ENCODE measurements at places on chromosomes 13 and 19. TPM values are rescaled to one million over a fixed set of nuclear protein-coding genes. Genes with fewer than 3 reads are reported as not detected.

The MBD3L2 gene
- total RNA-seq = not detected

The CRX gene
- not detected for total RNA-seq

The MAST1 gene
- 0.89 TPM for total RNA-seq

The FOXA3 gene
- under 0.01 TPM for total RNA-seq

The ACTMAP gene
- 3.9 TPM for total RNA-seq

The ZNF442 gene
- total RNA-seq = 1.0 TPM

The WDR88 gene
- not detected for total RNA-seq

The NPHS1 gene
- total RNA-seq = not detected

The PPP1R13L gene
- 2.7 TPM for total RNA-seq

The EFNB2 gene
- total RNA-seq = 28.4 TPM

The SUGP1 gene
- total RNA-seq = 37.9 TPM

The NKPD1 gene
- total RNA-seq = 0.15 TPM

The C13orf46 gene
- not detected for total RNA-seq

The C19orf67 gene
- not detected for total RNA-seq

The GEMIN7 gene
- total RNA-seq = 34.6 TPM

The ACP5 gene
- 0.17 TPM for total RNA-seq

The FOXO1 gene
- 3.5 TPM for total RNA-seq

The NALCN gene
- 1.2 TPM for total RNA-seq

The CLEC17A gene
- not detected for total RNA-seq

The GIPC3 gene
- total RNA-seq = 0.17 TPM

The PCDH8 gene
- not detected for total RNA-seq

The COL4A1 gene
- total RNA-seq = 55.0 TPM

The FUT1 gene
- 0.17 TPM for total RNA-seq

The ITGBL1 gene
- total RNA-seq = 24.9 TPM

The OR7A5 gene
- not detected for total RNA-seq

The CABP5 gene
- not detected for total RNA-seq

The PRODH2 gene
- not detected for total RNA-seq

The PALM gene
- total RNA-seq = 10.1 TPM

The ERICH6B gene
- not detected for total RNA-seq

The GADD45GIP1 gene
- 81.9 TPM for total RNA-seq

The SMIM44 gene
- total RNA-seq = not detected

The ADAMTSL5 gene
- 2.0 TPM for total RNA-seq

The FCAR gene
- not detected for total RNA-seq

The SIGLEC8 gene
- total RNA-seq = not detected

The LILRA1 gene
- total RNA-seq = not detected

The PABPC3 gene
- total RNA-seq = under 0.01 TPM

The TNNI3 gene
- not detected for total RNA-seq

The SPACA4 gene
- not detected for total RNA-seq

The SYNE4 gene
- 0.15 TPM for total RNA-seq

The ATP7B gene
- total RNA-seq = 1.8 TPM

The ZNF285 gene
- 1.5 TPM for total RNA-seq

The POU4F1 gene
- total RNA-seq = not detected

The REEP6 gene
- total RNA-seq = 2.5 TPM

The HSH2D gene
- not detected for total RNA-seq

The B3GNT3 gene
- not detected for total RNA-seq

The CPB2 gene
- not detected for total RNA-seq

The NUMBL gene
- total RNA-seq = 29.3 TPM

The MBD3L4 gene
- not detected for total RNA-seq

The CEACAM4 gene
- total RNA-seq = not detected

The SLC39A3 gene
- 37.8 TPM for total RNA-seq

The DMKN gene
- total RNA-seq = 13.5 TPM

The SBK2 gene
- not detected for total RNA-seq

The SOHLH2 gene
- total RNA-seq = 0.34 TPM

The MIPEP gene
- total RNA-seq = 26.6 TPM

The C19orf33 gene
- total RNA-seq = 8.7 TPM
